ENCODE measurements at places on chromosomes 3 and 15.

- DNase-seq, result peak; percentile 41
Observed at GRCh38 chr3:184812662-184813042, 686 bp downstream of the VPS8 start.

GRCh38 chr15:37339856-37340255, 239.5 kb upstream of the MEIS2 start:
- DNase-seq, result no peak

GRCh38 chr3:41176596-41176995, 22.7 kb upstream of the CTNNB1 start:
- DNase-seq, result no peak

- DNase-seq, result no peak
Observed at GRCh38 chr3:152742368-152743347, 92.3 kb upstream of the P2RY1 start.

DNA sequence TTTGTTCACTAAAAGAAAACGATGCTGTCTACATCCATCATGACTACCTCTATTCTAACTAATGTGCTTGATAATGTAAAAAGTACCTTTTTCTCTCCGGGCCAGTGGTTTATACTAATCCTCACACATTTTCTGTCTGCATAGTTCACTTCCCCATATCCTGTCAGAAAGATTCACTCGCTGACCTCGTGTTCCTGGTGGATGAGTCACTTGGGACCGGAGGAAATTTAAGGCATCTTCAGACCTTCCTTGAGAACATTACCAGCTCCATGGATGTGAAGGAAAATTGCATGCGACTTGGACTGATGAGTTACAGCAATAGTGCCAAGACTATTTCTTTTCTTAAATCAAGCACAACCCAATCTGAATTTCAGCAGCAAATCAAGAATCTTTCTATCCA, 33.8 kb downstream of the COL6A5 start:
- no peak for DNase-seq

DNA sequence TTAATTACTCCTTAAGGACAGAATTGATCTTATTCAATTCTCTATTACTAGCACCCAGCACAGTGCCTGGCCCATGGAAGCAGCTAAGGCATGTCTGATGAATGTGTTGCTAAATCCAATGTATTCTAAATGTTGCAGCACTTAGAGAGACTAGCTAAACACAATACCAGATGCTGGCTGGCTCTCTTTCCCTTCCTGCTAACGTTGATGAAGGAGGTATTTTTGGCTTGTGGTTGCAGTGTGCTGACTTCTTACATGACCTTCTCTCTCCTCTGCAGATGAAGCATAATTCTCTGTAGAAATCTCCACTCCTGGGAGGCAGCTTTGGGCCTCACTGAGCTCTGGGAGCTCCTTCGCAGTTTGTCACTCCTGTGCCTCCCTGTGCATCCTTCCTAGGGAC, 183.6 kb downstream of the PEX5L start:
- DNase-seq, result no peak
